Sigmoid colon (tissue), 7 donors: ENCODE measurements at places on chromosomes 5 and 9. TPM values are rescaled to one million over a fixed set of nuclear protein-coding genes. Genes with fewer than 3 reads are reported as not detected.

GRCh38 chr9:131162886-131163285 lies 37.5 kb downstream of the NUP214 start:
- peaks cover 56% of the 10 kb centered on the region for H3K36me3 ChIP-seq
- H3K4me3 ChIP-seq, result no peak overlapping the region
- no peaks in the 10 kb centered on the region for H3K27me3 ChIP-seq
- H3K4me1 ChIP-seq, result no peaks in the 10 kb centered on the region

- no peaks in the 10 kb centered on the region for H3K27me3 ChIP-seq
- H3K36me3 ChIP-seq, result peaks cover 23% of the 10 kb centered on the region
- H3K4me3 ChIP-seq, result no peak overlapping the region
- H3K27ac ChIP-seq, result no peak overlapping the region
- DNase-seq, result no peak
Measured at GRCh38 chr5:148398698-148399121, 15.0 kb downstream of the FBXO38 start.

DNA sequence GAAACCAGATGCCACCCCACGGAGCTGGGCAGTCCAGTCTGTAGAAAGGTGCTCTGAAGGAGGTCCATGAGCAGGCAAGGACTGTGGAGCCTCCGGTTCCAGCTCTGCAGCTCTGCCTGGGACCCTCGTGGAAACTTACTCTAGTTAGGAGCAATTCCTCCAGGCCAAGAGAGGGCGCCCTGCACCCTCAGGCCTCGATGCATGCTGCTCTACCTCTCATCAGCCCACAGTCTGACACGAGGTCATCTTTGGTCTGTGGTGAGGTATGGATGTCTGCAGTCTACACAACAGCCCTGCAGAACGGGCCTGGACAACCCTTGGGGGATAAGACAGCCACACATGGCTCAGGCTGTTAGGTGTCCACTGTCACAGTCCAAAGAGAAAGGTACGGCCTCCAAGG lies 50.6 kb upstream of the UBTD2 start:
- H3K4me1 ChIP-seq, result no peaks in the 10 kb centered on the region
- DNase-seq, result no peak
- H3K27ac ChIP-seq, result no peak overlapping the region
- peaks cover 21% of the 10 kb centered on the region for H3K36me3 ChIP-seq

GRCh38 chr9:9124616-9125015 lies 1325.0 kb upstream of the DMAC1 start:
- H3K4me1 ChIP-seq, result no peaks in the 10 kb centered on the region
- H3K36me3 ChIP-seq, result no peaks in the 10 kb centered on the region
- no peak overlapping the region for H3K27ac ChIP-seq
- H3K4me3 ChIP-seq, result no peak overlapping the region
- H3K27me3 ChIP-seq, result no peaks in the 10 kb centered on the region
- no peak for DNase-seq

Gene SLC2A6
- 2.3 TPM for total RNA-seq

DNA sequence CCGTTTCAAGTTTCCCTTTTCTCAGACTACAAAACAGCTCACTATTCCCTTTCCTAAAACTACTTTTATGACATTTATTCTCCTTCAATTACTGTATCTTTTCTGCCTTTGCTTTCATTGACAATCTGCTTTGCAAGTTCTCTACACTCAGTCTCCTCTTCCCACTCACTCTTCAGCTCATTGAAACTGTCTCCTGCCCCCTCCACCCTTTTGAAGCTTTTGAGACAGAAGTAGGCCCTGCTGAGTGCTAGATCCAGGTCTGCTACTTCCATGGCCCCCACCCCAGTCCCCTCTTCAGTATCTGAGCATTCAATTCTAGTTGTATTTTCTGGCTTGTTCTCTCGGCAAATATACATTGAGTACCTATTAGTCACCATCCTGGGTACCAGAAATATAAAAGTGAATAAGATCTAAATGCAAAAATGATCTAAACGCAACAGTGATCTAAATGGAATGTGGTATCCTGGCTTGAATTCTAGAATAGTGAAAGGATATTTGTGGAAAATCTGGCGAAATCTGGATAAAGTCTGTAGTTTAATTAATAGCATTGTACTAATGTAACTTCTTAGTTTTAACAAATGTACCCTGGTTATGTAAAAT lies 58.4 kb downstream of the OR2K2 start:
- no peak for DNase-seq
- no peaks in the 10 kb centered on the region for H3K36me3 ChIP-seq
- H3K27me3 ChIP-seq, result no peaks in the 10 kb centered on the region
- no peak overlapping the region for H3K27ac ChIP-seq
- H3K4me1 ChIP-seq, result no peaks in the 10 kb centered on the region

Gene ST8SIA4
- 3.2 TPM for total RNA-seq

Gene TPPP
- 15.5 TPM for total RNA-seq

Gene IFNA21
- total RNA-seq, result not detected

Gene INSL4
- total RNA-seq, result not detected
